ENCODE measurements at places on chromosomes 2 and 18.

DNA sequence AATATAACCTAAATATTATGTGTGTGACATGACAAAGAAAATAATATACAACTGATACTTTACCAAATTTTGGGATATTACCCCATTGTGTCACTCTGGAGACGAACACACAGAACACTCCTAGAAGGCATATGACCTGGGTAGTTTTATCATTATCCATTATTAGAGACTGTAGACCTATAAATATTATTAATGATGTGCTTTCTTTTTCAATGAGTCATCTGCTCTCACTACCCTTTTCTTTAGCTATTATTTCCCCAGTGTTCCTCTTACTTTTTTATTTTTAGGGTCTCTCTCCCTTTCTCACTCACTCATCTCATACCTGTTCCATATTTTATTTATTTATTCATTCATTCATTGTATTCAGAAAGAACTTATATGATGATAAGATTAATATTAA, 143.3 kb upstream of the ITGA4 start:
- DNase-seq = no peak

GRCh38 chr2:134391751-134392160, 137.9 kb downstream of the MGAT5 start:
- no peak for DNase-seq

DNA sequence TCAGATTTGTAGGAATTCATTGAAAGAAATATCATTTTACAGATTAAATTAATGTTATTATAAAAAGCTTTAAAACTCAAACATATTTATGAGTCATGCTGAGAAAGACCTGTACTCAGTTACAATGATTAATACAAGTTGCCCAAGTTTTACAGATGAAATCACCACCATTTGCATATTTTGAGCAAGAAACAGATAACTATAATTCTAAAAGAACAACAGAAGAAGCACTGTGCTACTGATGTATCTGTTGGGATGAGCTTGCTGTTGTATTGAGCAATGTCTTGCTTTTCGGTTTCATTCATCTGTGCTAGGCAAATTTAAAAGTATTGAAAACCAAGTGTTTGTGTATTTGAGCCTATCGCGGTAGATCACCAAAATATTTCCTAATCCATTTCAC, 1589.1 kb upstream of the ZEB2 start:
- no peak for DNase-seq

DNA sequence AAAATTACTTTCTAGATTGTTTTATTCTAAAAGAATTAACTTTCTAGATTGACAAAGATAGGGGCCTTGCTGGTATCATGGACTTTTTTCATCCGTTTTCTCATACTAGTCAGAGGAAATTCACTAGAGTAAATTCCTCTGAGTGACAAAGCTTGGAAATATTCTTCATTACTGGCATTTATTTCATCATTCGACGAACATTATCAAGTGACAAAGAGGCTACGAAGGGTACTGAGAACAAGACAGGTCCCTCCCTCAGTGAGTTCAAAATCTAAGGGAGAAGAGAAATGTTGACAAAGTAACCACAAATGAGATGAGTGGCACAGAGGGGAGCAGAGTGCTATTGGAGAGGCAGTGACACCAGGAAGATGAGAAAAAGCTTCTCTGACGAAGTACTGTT, 4.3 kb downstream of the EPG5 start:
- no peak for DNase-seq

GRCh38 chr2:144151851-144152250, 368.1 kb downstream of the ZEB2 start:
- DNase-seq = no peak

DNA sequence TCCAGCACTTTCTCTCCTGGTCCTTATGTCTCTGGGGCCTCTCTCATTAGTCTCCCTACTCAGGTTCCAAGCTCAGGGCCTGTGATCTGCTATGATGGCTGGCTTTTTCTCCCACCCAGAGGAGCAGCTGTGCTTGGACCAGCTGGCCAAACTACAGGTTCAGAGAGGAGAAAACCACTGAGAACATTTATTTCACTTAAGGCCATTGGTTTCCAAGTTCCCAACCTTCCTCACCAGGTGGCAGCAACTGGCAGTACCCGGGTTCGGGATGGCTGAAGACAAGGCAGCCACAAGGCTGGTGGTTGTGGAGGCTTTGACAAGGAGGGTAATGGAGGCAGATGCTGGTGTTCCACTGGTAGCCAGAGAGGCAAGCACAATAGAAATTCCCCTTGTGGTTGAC, 29.9 kb upstream of the SELENOI start:
- DNase-seq = no peak

DNA sequence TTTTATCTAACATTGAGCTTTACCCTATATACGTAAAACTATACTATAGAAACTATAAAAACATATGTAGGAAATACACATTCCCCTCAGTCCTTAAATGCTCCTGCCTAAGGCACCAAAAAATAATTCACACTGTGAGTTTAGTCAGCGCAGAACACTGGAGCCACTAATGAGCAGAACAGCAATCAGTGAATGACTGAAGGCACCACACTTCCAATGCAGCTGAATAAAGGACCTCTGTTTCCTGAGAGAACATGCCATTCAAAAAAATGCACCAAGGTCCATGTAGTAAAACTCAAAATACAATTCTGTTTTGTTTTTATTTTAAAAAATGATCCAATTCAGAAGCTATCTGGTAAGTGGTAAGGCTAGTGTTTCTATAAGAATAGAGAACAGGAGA, 1280.6 kb upstream of the NRXN1 start:
- no peak for DNase-seq
